ENCODE measurements at places on chromosomes 1 and 21.

GRCh38 chr1:119670898-119671297, 22.8 kb upstream of the ZNF697 start:
- DNase-seq: no peak

DNA sequence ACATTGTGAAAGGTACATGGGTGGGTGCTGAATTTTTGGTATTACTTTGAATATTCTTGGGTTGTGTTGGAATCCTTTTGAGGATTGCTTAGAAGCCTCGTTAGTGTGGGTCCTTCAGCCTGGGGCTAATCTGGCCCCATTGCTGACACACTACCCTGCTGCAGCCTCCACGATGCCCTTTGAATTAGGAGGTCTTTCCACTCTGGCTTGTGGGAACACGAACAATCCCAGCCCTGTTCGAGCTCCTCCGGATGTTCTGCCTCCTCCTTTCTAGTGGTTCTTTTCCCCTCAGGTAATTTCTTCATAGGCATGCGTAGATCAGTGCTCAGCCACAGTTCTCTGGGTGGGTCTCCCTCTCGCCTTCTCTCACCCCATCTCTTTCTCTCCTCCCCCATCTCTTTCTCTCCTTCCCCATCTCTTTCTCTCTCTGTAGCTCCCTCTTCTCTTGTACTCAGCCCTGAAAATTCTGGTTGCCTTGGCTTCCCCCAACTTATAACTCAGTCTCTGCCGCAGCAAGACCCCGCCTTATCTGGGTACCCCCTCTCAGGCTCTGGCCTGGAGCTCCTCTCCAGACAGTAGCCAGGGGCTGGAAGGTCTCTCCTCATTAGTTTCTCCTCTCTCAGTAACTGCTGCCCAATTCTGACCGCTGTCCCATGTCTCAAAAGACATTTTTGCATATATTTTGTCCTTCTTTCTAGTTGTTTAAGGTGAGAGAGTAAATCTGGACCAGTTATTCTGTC, 46.0 kb upstream of the SLC19A1 start:
- no peak for DNase-seq

GRCh38 chr21:19999369-20000272, 998.6 kb upstream of the NCAM2 start:
- no peak for DNase-seq

DNA sequence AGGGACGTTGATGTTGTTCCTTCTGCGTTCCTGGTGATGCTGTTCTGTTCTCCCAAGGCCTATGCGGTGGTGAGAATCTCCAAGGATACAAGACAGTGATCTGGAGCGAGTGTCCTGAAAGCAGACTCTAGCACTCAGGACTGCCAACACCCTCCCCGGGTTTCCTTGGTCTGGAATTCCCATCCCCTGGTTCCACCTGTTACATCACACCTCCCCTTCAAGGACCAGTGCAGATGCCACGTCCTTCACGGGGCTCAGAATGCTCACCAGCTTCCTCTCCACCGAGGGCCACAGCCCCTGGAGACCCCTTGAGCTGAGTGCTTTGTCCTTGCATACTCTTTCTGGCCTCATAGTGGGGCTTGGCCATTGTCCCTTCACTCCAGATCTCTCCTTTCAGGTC, 43.5 kb downstream of the B3GALT5 start:
- DNase-seq: no peak

DNA sequence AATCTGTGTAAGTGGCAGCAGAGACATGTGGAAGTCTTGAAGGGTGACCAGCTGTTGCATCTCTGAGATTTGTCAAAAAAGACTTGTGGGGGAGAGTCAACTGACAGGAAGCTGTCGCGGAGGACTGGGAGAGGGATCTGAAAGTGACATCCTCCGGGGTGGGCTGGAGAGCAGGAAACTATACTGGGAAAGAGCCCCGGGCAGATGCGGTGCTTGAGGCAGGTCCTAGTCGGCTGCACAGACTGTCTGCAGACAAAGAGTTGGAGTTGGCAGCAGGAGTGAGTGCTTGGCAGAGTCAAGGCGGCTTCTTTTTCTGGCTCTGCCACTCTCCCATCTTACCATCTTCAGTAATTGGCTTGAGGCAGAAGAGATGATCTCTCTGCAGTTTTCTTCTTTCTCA, 294.0 kb upstream of the C1orf87 start:
- no peak for DNase-seq

GRCh38 chr1:43386676-43387075, 2.9 kb downstream of the MED8 start:
- DNase-seq: no peak

DNA sequence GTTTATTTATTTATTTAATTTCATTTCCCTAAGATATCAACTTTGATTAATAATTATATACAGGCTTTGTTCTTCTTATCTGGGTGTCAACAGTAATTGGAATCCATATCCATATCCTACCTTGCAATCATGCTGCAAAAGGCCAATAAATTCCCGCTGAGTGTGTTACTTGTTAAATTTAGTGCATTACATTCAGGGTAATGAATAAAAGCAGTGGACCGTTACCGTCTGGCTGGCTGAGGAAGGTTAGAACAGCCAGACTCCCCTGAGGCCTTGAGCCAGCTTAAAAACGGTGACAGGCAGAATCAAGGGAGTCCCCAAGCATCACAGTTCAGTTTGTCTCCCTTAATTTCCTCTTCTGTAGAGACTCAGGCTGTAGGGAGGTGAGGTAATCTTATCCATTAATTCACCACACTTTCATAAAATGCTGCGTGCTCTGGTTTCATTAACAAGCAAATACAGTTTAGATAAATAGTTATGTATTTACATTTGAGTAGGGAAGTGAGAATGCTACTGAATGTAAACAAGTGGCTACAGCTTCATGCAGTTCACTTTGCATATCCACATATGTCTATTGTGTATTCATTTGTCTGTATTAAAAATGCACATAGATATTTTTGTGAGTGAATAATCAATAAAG, 888.2 kb upstream of the CXADR start:
- DNase-seq: no peak

- DNase-seq: peak; percentile 49
Observed at GRCh38 chr1:27658951-27659496, 13.0 kb downstream of the IFI6 start.

DNA sequence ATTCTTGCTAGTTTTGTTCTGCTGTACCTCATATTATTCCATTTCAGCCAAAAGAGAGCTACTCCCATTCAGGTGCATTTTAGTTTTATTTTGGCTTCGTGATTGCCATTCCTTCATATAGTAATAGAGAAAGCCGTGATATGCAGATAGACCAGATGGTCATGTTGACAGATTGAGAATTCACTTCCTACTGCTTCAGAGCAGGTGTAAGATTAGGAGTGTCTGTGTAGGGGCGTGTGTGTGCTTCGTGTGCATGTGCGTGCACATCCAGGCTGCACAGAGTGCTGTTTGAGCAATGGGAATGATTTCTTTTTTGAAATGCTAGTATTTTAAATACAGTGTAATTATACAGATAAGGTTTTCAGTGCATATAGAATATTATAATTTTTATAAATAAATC, 10.3 kb downstream of the NFIA start:
- DNase-seq: no peak

GRCh38 chr1:203524824-203525223, 30.9 kb downstream of the OPTC start:
- DNase-seq: no peak

- no peak for DNase-seq
Observed at GRCh38 chr1:94106716-94107115, 14.2 kb downstream of the ABCA4 start.

- no peak for DNase-seq
Observed at GRCh38 chr1:227917081-227917950, 30.4 kb downstream of the WNT9A start.

DNA sequence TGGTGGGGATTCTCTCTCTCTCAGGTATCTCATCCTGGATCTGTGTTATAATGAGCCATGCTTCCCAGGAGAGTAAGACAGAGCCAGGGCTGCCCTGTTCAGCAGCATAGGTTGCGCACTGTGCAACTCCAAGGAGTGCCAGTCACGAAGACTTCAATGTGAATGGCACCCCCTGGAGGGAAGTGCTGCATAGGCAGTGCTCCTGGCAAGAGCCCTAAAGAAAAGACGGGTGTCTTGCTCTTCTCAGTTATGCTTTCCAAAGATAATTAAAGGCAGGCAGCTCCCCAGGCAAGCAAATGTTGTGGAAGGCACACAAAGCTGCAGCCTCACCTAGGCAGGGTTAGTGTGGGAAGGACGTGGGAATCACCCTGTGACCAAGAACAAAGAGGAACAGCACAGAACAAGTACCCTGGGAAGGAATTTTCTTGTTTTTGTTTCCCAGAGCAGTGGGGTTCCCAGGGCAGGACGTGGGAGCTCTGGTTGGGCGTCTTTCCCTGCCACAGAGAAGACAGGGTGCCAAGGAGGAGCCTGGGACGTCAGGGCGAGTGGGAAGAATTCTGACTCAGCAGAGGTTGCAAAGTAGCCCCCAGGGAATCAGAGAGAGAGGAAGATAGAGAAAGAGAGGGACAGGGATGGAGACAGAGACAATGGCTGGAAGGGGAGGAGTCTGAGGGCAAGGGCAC, 120.9 kb downstream of the KCNN3 start:
- DNase-seq: peak; percentile 42

GRCh38 chr1:6474815-6475282, 8.9 kb upstream of the TNFRSF25 start:
- no peak for DNase-seq

DNA sequence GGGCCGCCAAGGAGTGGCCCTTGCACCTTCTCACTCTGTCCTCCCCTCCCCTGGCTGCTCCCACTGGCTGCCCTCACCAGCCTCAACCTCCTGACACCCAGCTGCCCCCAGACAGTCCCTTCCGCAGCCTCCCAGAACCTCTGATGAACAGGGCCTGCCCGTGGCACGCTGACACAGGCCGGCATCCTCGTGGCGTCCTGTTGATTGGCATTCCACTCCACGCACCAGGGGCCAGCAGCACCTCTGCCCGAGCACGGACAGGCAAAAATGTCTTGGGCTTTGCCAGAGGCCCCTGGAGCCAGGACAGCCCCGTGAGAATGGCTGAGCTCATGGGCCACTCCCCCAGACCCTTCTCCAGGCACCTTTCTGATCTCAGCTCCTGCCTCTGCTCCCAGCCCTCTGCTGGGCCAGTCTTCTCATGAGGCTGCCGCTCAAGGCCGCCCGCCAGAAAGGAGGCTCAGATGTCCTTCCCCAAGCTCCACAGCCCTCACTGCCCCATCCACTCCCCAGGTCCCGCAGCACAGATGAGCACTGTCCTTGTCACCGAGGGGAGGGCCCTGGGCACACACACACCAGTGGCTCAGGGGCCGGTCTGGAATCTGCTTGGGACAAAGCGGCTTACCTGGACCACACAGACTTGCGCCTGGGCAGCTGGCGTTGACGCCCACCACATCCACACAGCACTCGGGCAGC, 15.8 kb upstream of the RNF223 start:
- DNase-seq: no peak
